HepG2 (cell line): ENCODE measurements at places on chromosomes 16 and 17.

GRCh38 chr17:49664706-49665211 is 13.1 kb downstream of the SPOP start:
- no peak for DNase-seq

DNA sequence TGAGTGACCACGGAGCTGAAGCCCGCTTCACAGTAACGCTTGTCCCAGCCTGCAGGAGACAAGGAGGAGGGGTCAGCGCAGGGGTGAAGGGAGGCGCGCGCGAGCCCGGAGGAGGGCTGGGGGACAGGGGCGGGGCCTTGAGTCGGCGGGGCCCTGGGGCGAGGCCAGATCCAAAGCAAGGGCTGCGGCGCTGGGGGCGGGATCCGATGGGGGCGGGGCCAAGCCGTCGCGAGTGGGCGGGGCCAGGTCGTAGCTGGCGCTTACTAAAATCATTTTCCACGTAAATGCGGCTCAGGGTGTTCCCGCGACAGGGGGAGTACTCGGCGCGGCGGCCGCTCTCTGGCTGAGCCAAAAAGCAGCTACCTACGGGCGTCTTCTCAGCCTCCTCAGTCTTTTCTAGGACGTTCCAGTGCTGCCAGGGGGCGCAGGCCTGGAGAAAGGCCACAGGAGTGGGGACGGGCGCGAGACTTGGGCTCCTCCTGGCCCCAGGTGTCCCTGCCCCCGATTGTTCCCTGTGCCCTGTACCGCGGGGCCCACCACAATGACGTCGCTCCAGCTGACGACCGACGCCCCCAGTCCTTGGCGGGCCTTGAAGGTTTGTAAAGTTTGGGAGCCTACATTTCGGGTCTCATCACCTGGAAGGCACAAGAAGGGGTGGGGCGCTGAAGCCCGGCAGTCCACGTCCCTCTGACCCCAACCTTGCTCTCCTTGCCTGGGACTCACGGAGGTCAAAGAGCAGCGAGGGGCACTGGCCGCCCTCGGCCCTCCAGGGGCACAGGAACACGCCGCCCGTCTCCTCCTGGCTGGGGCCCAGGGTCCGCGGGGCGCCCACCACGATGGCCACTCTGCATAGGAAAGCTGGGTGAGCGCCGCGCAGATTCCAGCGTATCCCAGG is 3.9 kb downstream of the ITGA2B start:
- DNase-seq = peak; percentile 65

DNA sequence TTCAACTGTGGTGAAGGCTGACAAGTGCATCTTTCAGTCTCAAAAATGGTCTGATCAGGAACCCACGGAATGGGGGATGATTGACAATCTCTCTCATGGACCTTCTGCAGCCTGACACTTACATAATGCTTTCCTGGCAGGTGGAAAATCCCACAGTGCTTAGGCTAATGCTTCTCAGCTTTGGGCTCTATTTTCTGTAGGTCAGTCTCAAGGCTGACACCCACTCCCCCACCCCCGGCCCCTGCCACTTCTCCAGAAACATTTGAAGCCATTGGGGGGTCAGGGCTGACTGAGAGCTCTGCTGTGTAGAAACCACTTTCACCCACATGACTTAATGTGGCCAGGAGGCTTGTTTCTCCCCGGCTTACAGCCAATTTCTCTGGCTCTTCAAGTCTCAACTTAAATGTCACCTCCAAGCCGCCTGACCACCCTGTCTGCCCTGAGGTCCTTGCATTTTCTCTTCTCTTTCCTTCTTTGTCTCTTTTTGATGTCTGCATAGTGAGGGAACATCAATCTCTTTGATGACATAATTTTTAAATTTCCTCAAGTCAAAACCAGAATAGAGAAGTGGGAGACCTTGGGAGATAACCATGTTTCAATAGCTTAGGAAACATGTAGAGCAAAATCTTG is 16.7 kb upstream of the IRF8 start:
- no peak for DNase-seq

DNA sequence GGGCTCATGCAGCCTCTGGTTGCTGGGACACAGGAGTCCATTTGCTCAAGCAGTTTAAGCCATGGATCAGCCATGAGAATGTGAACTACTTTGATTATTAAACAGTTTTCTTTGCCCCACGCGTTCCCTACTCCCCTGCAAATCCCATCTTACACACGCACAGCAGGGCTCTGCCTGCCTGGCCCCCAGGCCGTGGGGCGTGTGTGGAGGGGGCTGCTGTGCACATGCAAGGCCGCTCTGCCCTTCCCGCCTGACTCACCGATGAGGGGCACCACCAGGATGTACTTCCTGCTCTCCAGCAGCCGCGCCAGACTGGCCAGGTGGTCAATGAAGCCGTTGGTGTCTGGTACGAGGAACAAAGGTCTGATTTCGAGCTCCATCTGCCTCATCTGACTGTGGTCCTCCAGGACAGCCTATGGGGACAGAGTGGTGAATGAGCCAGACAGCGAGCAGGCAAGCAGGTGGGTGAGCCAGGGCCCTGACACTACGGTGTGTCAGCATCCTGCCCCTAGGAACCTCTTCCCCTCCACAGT is 13.7 kb downstream of the HIC1 start:
- DNase-seq = no peak

- DNase-seq = no peak
These were observed 15.9 kb upstream of the C16orf95 start for GRCh38 chr16:87333101-87333500.

DNA sequence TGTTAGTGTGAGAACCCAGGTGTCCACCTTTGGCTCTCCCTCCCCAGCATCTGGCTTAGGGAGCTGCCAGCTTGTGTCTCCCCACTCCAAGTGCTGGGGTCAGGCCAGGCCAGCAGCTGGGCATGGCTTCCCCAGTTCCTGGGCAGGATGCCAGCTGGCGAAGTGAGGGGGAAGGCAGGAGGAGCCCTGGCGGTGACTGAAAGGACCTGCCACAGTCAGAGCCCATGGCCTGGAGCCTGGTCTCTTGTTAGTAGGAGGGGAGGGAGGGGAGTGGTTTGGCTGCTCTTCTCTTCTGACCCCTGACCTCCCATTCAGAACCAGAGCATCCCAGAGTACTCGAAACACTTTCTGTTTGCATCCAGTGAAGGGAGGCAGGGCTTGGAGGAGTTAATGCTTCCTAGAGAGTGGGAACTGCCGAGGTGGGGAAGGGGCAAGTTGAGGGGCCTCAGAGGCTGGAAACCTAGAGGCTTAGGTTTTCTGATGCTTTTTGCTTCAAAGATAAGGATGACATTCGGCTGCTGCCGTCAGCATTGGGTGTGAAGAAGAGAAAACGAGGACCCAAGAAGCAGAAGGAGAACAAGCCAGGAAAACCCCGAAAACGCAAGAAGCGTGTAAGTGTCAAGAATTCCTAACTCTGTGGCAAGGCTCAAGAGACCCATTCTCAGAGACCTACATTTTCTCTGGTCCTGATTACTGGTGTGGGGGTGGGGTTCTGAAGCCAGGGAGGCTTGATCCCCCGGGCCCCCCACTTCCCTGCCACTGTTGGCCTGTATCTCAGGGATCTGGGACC is 772 bp downstream of the CHD3 start:
- peak; percentile 85 for DNase-seq

GRCh38 chr16:2273484-2273883 is 5.6 kb upstream of the RNPS1 start:
- no peak for DNase-seq

DNA sequence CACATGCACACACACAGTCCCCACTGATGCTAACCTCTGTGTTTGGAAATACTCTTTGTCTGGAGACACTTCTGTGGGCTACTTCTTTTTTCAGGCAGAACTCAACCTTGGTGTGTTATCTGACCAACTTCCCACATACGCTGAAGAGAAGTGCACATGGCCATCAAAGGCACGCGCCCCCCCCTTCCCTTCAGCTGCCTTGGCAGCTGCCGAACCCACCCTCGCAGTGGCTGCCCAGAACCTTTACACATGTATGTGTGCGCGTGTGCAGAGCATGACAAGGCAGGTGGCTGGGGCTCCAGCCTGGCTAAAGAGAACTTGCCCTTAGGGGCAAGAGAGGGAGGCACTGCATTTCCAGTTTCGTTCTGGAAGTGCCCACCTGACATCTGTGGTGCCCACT is 3.9 kb downstream of the RAPGEFL1 start:
- DNase-seq = no peak

- no peak for DNase-seq
These were observed 21.3 kb downstream of the B9D1 start for GRCh38 chr17:19341211-19341631.

DNA sequence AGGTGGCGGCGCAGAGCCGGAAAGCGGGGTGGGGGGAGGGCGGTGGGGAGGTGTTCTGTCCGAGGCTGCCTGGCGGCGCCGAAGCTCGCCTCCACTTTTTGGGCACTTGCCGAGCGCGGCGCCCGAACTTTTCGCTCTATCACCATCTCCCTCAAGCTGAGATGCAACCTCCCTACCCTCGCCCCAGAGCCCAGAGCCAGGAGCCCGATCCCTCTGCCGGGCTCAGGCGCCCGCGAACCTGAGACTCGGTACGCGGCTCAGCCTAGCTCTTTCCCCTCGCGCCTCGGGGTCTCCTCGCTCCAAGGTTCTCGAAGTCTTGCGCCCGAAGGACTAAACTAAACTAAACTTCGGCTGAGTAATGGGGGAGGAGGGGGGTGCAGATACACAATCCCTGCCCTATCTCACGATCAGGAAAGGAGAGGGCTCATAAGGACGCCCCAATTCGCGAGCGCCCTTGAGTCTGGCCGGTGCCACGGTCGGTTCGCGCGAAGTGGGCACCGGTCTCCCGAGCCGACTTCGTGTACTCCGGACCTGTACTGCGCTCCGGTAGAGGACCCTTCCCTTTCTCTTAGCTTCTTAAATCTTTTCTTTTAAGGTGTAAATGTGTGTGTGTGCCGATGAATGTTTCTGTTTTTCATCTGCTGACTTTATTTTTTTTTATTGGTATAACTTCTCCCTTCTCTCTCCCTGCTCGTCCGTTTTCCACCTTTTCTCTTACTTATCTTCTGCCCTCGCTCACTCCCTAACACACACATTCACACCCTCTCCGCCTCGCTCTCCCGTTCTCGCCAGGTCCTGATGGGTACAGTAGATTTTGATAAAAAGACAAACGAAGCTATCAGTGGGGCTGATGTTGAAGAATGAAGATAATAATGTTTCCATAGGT is 1.9 kb upstream of the SALL1 start:
- no peak for DNase-seq

DNA sequence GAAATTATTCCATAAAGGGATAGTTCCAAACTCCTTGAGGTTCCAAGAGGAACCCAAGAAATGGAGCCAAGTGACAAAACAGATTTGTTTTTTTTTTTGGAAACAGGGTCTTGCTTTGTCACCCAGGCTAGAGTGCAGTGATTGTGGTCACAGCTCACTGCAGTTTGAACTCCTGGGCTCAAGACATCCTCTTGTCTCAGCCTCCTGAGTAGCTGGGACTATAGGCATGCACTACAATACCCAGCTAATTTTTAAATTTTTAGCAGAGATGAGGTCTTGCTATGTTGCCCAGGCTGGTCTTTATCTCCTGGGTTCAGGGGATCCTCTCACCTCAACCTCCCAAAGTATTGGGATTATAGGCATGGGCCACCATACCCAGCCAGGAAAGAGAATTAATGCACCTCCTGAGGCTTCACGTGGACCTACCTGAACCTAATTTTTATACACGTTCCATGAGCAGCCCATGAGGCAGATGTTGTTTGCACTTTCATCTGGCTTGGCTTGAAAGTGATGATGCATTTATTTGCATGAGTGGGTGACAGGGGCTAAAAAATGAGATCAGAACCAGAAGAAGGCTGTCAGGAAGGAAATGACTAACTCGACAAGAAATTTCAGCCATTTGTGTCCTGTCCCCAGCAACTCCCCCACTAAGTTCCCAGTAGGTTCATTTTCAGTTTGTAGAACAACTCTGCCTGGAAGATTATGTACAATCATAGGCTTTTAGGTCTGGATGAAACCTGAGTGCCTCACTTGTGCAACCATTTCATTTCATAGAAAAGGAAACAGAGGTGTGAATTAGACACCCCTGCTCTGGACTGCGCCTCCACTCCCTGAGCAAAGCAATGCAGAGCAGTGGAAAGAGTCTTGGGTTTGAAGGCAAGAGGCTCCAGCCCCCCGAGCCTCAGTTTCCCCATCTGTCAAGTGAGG is 10.3 kb upstream of the IRF8 start:
- DNase-seq = peak; percentile 33
